ENCODE measurements at places on chromosomes 11 and 22.

- no peak for DNase-seq
These were observed 6.5 kb downstream of the MTMR2 start for GRCh38 chr11:95917193-95918036.

GRCh38 chr11:2327032-2327431 is 25.2 kb downstream of the TSPAN32 start:
- DNase-seq = no peak

GRCh38 chr11:11876458-11876857 is 34.7 kb downstream of the USP47 start:
- no peak for DNase-seq

- DNase-seq = no peak
These were observed 98.5 kb upstream of the RTL6 start for GRCh38 chr22:44596396-44597125.

DNA sequence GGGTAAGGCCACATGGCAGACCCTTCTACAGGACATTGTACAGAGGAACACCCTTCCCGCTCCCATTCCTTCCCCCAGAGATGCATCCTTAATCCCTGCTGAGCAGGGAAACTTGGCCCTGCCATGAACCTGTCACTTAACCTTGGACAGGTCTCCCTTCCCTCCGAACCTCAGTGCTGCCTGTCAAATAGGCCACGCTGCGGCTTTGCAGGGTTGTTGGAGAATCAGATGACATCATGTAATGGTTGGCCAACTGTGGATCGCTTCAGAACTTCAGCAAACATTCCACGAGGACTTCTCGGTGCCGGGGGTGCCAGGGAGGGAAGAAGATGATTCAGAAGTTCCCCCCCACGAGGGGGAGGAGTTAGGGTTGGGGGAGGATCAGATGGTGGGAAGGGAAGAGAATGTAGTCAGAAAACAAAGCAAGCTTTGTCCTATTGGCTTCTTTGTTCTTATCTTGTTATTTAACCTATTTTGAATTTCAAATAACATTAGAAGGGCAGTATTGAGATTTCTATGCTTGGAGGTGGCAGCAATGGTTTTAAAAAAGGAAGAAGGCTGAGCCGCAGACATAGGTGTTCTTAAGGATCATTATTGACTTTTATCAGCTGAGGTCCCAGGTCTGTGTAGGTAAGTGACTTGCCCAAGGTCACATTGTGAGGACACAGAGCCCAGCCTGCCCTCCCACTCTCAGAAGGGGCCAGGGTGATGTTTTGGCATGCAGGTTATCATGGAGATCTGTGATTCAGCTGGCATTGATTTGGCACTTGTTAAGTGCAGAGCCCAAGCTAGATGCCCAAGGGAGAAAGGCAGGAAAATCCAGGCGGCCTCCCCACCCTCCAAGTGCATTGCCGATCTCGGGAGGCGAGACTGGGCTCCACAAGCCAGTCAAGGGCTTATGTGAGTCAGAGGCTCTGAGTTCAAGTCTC is 3.1 kb downstream of the CDC42EP1 start:
- DNase-seq = no peak

GRCh38 chr11:94774345-94774744 is 6.2 kb downstream of the AMOTL1 start:
- no peak for DNase-seq

All from GM12865 (cell line).